Activated T-helper 1 cell treated with anti-CD3 and anti-CD28 coated beads, Interleukin-2, amount 50 U/mL, for 16 hours (primary cell): ENCODE measurements at places on chromosomes 7 and 10.

- no peak for DNase-seq
Observed at GRCh38 chr7:42479816-42480633, 243.0 kb upstream of the GLI3 start.

GRCh38 chr10:108523016-108523800 lies 1358.7 kb upstream of the SORCS1 start:
- no peak for DNase-seq

GRCh38 chr7:65404020-65404419 lies 30.4 kb downstream of the ZNF92 start:
- no peak for DNase-seq

DNA sequence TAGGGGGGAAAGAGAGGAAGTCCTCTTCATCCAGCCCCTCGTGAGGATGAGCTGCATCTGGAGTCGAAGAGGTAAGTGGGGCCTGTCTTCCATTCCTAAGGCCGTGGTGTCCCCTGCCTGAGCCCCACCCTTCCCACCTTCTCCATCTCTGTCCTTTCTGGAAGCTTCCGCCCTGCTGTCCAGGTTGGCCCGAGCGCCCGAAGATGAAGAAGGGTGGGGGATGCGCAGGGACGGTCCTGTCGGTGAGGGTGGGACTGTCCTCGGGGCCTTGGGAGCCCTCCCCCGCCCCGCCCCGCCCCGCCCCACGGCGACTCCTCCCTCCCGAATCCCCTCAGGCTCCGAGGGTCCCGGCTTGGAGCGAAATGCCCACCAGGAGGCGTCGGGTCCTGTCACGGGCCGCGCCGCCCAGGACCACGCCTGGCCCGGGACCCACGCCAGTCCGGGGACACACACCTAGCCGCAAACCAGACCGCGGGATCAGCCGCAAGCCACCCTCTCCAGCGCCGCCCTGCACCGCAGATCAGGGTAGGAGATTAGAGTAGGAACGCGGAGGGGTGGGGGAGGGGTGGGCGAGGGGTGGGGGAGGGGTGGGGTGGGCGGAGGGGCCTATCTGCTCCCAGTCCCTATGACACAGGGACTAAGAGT lies 15.3 kb downstream of the GPRIN2 start:
- no peak for DNase-seq

DNA sequence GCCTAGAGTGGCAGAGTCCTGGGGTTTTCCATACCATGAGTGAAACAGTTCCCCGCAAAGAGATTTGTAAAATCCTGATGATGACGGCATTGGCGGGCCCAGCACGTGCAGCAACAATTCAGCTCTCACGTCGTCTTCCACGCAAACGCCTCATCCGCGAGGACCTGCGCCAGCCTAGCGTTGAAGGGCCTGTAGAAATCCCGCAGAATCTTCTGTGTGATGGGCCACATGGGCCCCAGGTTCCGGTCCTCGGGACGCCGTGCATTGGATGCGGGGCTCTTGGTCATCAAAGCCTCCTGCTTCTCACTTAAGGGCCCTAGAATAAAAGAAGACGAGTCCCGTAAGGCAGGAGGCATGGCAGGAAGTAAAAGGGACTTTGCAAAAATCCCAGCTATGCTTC lies 83.4 kb downstream of the CHST15 start:
- no peak for DNase-seq
